Stimulated activated naive CD4-positive, alpha-beta T cell (primary cell): ENCODE measurements at places on chromosomes 12 and 14.

- no peak for DNase-seq
Measured at GRCh38 chr12:70254225-70254624, 11.0 kb downstream of the CNOT2 start.

- DNase-seq = no peak
Measured at GRCh38 chr14:72060917-72061316, 128.7 kb downstream of the RGS6 start.

DNA sequence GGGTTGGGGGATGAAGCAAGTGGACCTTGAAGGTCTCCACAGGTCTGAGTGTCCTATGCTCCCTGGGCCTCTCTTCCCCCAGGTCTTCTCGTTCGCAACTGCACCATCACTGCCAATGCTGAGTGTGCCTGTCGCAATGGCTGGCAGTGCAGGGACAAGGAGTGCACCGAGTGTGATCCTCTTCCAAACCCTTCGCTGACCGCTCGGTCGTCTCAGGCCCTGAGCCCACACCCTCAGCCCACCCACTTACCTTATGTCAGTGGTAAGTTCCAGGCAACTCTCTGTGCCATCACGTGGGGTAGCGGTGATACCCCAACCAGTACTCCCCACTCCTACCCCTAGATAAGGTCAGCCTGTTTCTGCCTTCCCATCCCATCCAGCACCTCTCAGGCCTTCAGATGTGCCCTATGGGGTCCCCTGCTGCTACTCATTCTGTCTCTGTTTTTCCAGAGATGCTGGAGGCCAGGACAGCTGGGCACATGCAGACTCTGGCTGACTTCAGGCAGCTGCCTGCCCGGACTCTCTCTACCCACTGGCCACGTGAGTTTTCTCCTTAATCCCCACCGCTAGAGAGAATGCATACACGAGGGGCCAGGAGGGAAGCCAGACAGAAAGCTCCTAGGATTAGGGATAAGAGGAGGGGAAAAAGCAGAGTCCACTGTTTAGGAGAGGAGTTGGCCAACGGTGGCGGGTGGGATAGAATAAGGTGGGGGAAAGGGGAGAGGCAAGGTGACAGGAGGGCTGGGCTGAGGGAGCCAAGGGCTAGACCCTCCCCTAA lies 1.6 kb upstream of the TAPBPL start:
- DNase-seq = no peak

DNA sequence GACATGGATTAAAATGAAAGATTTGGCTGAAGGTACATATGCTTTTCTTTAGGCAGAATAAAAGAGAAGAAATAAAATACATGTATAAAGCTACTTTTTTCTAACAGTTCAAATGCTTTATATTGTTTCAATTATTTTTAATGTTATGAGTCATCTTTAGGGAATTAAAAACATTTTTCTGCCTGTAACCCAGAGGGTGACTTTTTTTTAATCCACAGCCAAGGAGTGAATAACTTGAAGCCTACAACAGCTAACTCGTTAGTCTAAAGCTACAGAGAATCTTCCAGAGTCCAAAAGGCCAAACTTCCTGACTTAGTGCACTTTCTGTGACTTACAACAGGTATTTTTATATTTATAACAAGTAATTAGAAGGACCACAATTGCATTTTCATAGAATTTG lies 151.6 kb downstream of the SEC23A start:
- DNase-seq = no peak

DNA sequence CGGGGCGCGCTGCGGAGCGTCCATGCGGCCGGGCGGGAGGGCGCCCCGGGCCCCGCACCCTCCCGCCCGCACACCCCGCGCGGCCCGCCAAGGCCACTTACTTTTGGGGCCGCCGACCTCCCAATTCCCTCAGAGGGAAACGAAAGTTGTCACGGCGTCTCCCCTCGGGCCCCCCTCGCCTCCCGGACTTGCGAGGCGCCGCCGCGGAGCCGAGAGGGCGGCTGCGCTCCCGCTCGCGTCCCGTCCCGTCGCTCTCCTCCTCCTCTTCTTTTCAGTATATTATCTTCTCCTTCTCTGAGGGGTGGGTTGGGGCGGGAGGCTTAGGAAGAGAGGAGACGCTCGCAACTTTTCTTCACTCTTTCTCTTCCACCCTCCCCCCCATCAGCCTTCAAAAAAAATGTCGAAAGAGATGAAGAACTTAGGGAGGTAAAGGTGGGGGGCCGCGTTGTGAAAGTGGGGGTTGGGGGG lies 613 bp downstream of the DUSP16 start:
- peak; percentile 37 for DNase-seq

DNA sequence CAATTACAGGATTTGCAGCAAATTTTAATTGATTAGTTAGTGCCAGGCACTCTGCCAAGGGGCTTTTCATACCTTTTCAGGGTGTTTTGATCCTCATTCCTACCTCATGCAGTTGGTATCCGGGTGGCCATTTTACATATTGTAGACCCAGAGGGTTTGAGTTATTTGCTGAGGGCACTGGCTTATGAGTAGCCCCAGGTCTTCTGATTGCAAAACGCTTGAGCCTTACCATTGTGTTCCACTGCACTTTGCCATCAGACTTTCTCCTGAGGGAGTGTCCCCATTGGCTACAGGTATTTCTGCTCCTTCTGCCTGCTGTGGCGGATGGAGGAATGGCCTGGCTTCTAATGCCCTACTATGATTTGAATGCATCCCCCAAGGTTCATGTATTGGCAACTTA lies 257.8 kb upstream of the CRY1 start:
- no peak for DNase-seq

GRCh38 chr14:94933486-94933885 lies 163.6 kb upstream of the GSC start:
- DNase-seq = no peak

- no peak for DNase-seq
Measured at GRCh38 chr12:105721051-105721825, 390.7 kb downstream of the C12orf75 start.

GRCh38 chr12:45839917-45840316 lies 110.4 kb downstream of the ARID2 start:
- DNase-seq = no peak

DNA sequence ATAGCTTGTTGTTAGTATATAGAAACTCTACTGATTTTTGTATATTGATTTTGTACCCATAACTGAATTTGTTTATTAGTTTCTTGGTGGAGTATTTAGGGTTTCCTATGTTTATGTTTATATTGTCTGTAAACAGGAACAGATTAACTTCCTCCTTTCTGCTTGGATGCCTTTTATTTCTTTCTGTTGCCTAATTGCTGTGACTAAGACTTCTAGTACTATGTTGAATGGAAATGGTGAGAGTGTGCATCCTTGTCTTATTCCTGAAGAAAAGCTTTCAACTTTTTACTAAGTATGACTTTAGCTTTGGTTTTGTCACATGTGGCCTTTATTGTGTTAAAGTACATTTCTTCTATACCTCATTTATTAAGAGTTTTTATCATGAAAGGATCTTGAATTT lies 20.9 kb downstream of the FBXW8 start:
- DNase-seq = no peak

- no peak for DNase-seq
Measured at GRCh38 chr14:60183741-60184140, 18.5 kb upstream of the DHRS7 start.

DNA sequence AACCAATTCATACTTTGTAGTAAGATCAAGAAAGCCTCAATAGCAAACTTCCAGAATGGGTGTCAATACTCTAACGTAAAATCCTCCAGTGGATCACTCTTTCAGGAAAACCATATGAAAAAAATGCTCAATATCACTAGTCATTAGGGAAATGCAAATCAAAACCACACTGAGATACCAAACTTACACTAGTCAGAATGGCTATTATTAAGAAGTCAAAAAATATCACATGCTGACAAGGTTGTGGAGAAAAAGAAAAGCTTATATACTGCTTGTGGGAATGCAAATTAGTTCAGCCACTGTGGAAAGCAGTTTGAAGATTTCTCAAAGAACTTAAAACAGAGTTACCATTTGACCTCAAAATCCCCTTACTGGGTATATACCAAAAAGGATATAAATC lies 49.5 kb upstream of the ATXN7L3B start:
- DNase-seq = no peak

GRCh38 chr12:132428936-132429601 lies 60.9 kb upstream of the FBRSL1 start:
- DNase-seq = no peak

GRCh38 chr14:92635031-92635430 lies 113.4 kb downstream of the LGMN start:
- DNase-seq = no peak

DNA sequence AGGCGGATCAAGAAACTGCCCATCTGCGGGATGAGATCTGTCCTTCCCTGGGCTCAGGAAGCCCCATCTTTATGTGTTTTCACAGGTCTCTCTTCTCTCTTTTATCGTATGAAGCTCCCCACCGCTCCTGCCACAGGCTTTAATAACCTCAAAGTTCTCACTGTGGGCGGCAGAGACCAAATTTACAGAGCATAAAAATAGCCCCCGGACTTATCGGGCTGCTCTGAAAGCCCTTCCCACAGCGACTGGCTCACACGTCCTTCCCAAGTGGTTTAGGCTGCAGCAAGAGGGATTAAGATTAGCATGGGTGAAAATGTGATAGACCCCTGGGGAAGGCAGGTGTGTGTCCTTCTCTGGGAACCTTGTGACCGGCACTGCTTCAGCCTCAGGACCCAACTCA lies 47.8 kb downstream of the TESC start:
- no peak for DNase-seq

DNA sequence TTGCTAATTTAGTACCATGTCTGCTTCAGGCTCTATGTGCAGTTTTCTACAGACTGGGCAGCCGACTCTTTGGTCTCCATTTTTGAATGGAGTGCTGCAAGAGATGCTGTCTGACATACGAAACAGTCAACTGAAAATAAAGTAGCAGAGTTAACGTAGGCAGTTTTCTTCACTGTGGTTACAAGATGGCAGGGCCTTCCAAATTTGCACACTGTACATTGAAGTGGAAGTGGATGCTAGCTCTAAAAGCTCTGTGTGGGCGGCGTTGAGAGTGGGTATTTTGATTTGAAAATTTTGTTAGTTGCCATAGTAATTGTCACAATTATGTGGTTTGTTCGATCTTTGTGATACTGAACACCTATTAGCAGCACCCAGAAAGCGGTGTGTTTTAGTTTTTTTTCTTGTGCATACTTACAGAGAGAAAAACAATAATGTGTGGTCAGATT lies 154.9 kb upstream of the ATP2B1 start:
- peak; percentile 81 for DNase-seq

GRCh38 chr12:79692860-79693577 lies 2.3 kb upstream of the PAWR start:
- DNase-seq = no peak

DNA sequence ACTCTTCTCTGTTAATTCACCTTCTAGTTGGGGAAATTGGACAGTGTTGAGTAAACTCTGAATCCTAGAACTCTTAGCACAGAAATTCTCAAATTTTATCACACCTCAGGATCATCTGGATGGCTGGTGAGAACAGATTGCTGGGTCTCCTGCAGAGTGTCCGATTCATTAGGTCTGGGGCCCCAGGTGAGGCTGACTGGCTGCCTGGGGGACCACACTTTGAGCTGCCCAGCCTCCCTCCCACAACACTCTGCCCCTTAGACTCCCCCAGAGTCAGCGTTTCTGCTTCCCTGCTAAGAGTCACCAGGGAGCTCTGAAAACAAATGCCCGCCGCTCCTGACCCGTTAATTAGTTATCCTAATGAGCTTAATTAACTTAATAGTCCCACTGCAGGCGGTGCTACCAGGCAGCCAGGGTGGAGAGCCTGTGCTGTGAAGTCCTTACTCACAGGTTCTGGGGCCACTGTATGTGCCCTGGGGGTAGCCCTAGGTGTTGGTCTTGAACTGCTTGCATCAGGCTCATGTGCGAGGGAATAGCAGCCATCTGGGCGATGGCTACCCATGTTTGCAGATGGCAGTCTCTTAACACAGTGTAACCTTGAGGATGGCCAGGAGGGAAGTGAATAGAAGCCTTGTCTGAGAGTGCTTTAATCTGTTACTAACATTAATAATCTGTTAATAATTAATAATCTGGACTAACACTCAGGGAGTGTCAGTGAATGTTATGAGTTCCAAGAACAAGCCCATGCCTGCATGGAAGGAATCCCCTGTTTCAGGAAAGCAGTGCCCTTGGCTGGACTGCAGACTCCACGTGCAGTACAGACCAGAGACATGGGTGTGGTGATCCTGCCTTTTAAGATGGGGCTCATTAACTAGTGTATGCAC lies 35.6 kb downstream of the AACS start:
- no peak for DNase-seq

DNA sequence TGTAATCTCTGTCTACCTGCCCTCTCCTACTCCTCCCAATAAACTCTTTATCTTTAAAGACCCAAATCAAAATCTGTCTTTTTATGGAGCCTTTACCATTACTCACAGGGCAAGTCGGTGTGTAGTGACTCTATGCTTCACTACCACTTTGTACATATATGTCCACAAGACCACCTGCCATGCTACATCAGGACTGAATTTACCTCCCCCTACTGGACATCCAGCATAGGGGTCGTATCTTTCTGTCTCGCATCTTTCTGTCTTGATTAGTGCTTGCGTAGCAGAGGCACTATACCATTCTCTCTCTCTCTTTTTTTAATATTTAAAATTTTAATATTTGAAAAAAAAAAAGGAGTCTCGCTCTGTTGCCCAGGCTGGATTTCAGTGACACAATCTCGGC lies 587.5 kb downstream of the SOX5 start:
- DNase-seq = no peak

GRCh38 chr12:86741531-86741930 lies 485.3 kb upstream of the MGAT4C start:
- no peak for DNase-seq

GRCh38 chr12:103833891-103834290 lies 7.1 kb downstream of the NT5DC3 start:
- DNase-seq = no peak

DNA sequence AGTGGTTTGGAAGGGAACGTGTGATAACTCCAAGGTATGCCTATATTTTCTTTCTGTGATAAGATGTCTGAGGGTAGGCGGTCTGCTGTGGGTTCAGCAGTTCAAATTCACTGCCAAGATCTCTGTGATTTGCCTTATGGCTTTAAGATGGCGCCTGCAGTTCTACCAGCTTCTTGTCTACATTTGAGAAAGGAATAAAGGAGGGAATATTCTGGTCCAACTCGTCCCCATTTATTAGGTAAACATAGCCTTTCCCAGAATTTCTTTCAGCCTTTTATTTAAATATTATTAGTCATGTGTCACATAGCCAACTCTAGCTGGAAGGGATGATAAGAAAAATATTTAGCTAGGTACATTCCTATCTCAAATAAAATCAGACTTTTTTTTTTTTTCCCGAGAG lies 48.8 kb downstream of the KCNJ8 start:
- no peak for DNase-seq

- no peak for DNase-seq
Measured at GRCh38 chr14:62006116-62006731, 244.0 kb downstream of the SNAPC1 start.

DNA sequence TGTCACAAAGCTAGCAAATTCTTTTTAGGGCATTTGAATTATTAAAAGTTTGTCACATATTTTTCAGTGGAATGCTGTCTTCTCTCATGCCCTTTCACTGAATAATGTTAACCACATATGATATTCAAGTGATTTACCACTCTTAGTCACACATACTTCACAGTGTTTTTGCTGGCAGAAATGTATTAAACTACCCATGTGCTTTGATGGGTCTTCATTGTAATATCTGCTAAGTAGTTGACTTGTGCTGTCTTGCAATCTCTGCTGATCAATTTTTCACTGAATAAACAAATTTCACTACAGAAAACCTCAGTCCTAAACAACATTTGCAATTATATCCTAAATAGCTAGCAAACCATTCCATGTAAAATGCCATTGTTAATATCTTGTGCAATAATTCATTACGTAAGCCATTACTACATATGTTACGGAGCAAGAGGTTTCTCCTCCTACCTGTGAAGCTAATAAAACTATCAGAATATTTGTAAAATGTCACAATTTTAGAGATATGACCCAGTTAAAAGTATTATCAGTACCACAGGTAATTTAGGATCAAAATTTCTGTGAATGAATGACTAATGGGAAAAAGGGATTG lies 64.6 kb upstream of the LMO3 start:
- DNase-seq = no peak
